ENCODE measurements at places on chromosomes 6 and 20.

GRCh38 chr20:36663031-36663430 lies 17.0 kb upstream of the SLA2 start:
- peaks cover 10% of the 10 kb centered on the region for H3K4me1 ChIP-seq
- H3K36me3 ChIP-seq, result peaks cover 10% of the 10 kb centered on the region
- DNase-seq, result no peak
- H3K27me3 ChIP-seq, result no peaks in the 10 kb centered on the region
- H3K4me3 ChIP-seq, result no peak overlapping the region

- no peak for DNase-seq
- H3K4me3 ChIP-seq, result no peak overlapping the region
- H3K27ac ChIP-seq, result no peak overlapping the region
- no peaks in the 10 kb centered on the region for H3K36me3 ChIP-seq
- no peaks in the 10 kb centered on the region for H3K4me1 ChIP-seq
- peaks cover 36% of the 10 kb centered on the region for H3K27me3 ChIP-seq
These were observed 37.0 kb upstream of the PKHD1 start for GRCh38 chr6:52124126-52125121.

DNA sequence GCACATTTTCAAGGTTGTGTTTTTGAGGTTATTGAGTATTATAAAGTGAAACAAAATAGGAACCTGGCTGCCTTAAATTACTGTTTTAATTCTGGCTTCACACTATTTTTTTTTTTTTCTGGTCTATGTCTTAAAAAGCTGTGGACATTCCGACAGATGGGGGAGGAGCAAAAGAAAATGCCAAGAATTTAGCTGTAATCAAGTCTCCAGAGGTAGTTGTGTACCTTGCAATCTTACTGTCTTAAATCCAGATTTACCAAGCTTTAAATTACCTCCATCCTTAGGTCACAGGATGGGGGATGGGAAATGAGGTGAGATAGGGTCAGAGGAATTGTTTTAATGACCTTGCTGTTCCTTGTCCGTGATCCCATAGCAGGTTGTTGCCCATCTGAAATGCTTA lies 182.8 kb downstream of the UTRN start:
- H3K27ac ChIP-seq, result peak overlapping the region; percentile 40
- no peak for DNase-seq
- peaks cover 30% of the 10 kb centered on the region for H3K36me3 ChIP-seq

DNA sequence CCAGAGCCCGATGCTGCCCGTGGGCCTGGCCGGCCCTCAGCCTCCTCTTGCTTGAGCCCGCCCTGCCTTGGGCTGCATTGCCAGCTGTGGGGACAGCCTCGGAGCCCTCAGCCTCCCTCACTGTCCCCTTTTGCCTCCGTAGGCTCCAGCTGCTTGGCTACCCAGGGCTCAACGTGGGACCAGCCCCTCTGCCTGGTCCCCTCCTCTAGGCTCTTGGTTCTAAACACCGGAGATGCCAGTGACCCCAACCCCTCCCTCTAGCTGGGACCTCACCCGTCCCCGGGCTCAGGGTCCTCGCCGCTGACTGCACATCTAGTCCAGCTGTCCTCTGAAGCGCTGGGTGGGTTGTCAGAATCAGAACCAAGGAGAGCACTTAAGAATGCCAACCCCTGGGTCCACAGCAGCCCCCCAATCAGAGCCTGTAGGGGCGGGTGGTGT lies 345.2 kb downstream of the ZFAND3 start:
- peaks cover 9% of the 10 kb centered on the region for H3K36me3 ChIP-seq
- H3K27ac ChIP-seq, result no peak overlapping the region
- no peaks in the 10 kb centered on the region for H3K27me3 ChIP-seq
- no peak overlapping the region for H3K4me3 ChIP-seq

DNA sequence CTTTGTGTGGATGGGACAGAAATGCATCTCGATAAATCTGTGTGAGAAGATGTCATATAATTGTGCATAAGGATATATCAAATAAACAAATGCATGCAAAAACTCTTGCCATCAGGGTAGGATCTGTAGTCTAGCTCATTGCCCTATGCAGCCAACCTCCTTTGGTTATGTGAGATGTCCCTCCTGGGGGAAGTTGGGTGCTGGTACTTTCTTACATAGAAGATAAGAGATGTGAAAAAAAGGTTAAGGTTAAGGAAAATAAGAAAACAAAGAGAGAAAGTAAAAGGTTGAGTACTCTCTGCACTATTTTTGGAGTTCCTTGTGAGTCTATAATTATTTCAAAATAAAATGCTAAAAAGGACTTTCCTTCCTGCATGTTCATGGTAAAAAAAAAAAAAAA lies 30.4 kb downstream of the ZDHHC14 start:
- H3K27ac ChIP-seq, result no peak overlapping the region
- no peak for DNase-seq
- no peak overlapping the region for H3K4me3 ChIP-seq

GRCh38 chr6:138774370-138774769 lies 801 bp downstream of the CCDC28A start:
- DNase-seq, result no peak
- H3K27me3 ChIP-seq, result no peaks in the 10 kb centered on the region
- peaks cover 2% of the 10 kb centered on the region for H3K36me3 ChIP-seq

- H3K36me3 ChIP-seq, result no peaks in the 10 kb centered on the region
- no peaks in the 10 kb centered on the region for H3K4me1 ChIP-seq
- no peaks in the 10 kb centered on the region for H3K27me3 ChIP-seq
- no peak for DNase-seq
These were observed 285.1 kb downstream of the CENPW start for GRCh38 chr6:126625019-126625418.

- no peak overlapping the region for H3K4me3 ChIP-seq
- no peak overlapping the region for H3K27ac ChIP-seq
- no peak for DNase-seq
These were observed 36.9 kb upstream of the RNF144B start for GRCh38 chr6:18350271-18350670.

DNA sequence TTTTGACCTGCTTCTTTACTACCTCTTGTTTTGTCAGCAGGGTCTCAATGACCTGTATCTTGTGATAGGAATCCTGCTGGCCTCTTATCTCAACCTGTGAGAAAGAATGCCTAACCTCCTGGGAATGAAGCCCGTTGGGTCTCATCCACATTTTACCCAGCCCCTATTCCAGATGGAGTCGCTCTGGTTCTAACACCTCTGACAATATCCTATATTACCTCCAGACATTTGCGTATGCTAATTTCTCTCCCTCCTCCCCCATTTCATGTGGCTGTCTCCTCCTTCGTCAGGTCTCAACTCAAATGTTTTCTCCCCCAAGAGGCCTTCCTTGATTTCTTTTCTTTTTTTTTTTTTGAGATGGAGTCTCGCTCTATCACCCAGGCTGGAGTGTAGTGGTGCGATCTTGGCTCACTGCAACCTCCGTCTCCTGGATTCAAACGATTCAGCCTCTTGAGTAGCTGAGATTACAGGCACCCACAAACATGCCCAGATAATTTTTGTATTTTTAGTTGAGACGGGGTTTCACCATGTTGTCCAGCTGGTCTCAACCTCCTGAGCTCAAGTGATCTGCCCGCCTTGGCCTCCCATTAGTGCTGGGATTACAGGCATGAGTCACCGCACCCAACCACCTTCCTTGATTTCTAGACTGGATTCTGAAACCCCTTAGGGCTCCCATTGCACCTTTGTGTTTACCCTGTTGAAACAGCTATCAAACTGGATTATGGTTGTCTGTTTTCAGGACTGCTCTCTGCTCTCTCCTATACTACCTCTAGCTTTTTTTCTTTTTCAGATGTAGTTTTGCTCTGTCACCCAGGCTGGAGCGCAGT lies 49.5 kb upstream of the B4GALT5 start:
- H3K4me3 ChIP-seq, result no peak overlapping the region
- DNase-seq, result no peak
- no peak overlapping the region for H3K27ac ChIP-seq
- peaks cover 3% of the 10 kb centered on the region for H3K4me1 ChIP-seq
- H3K36me3 ChIP-seq, result no peaks in the 10 kb centered on the region
- H3K27me3 ChIP-seq, result peaks cover 60% of the 10 kb centered on the region

DNA sequence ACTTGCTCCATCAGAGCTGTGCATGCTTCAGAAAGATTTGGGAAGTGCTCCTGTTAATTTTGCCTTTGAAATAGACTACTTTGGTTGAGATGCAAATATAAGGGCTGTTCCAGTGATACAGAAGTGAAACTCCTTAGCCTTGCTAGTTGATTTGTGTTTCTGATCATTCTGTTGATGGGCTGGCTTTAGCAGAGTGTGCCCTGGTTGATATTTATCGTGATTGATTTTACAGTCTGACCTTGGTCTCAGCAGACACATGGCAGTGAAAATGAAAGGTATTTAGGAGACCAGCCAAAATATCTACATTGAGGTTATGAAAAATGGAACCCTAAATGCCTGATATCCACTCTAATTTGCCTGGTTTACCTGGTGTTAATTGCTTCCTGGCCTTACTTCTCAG lies 122.1 kb upstream of the CEP162 start:
- no peaks in the 10 kb centered on the region for H3K27me3 ChIP-seq
- H3K27ac ChIP-seq, result no peak overlapping the region
- no peaks in the 10 kb centered on the region for H3K4me1 ChIP-seq
- DNase-seq, result no peak

GRCh38 chr6:158561321-158561884 lies 1.5 kb downstream of the TMEM181 start:
- H3K4me3 ChIP-seq, result peak overlapping the region; percentile 97
- H3K27me3 ChIP-seq, result no peaks in the 10 kb centered on the region
- H3K36me3 ChIP-seq, result peaks cover 28% of the 10 kb centered on the region
- no peak overlapping the region for H3K27ac ChIP-seq
- H3K4me1 ChIP-seq, result peaks cover 35% of the 10 kb centered on the region
- DNase-seq, result no peak

DNA sequence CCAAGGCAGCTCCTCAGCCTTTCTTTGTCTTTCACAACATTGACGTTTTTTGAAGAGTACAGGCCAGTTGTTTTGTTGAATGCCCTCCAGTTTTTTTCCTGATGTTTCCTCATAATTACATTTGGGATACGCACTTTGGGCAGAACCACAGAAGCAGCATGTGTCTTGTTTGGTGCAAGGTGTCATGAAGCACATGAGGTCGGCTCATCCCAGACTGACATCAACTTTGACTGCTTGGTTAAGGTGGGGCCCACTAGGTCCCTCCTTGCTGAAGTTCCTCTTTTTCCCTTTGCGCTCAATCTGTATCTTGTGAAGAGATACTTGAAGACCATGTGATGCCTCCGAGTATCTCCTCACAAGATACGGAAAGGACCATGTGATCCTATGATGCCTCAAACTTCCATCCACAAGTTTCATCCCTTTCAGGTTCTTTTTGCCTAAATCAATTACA lies 10.5 kb downstream of the SNAI1 start:
- peaks cover 7% of the 10 kb centered on the region for H3K4me1 ChIP-seq
- H3K4me3 ChIP-seq, result no peak overlapping the region
- no peaks in the 10 kb centered on the region for H3K36me3 ChIP-seq
- H3K27ac ChIP-seq, result no peak overlapping the region

DNA sequence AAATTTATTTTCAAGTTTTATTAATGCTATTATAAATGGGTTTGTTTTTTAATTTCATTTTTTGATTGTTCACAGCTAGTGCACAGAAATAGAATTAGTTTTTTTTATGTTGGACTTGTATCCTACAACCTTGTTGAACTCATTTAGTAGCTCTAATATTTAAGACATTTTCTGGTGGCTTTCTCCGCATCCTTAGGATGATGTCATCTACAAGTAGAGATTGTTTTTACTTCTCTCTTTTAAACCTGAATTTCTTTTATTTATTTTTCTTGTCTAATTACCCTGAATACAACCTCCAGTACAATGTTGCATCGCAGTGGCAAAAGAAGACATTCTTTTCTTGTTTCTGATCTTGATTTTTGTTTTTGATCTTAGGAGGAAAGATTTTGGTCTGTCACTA lies 142.6 kb upstream of the PRDM1 start:
- no peak for DNase-seq
- peaks cover 19% of the 10 kb centered on the region for H3K27me3 ChIP-seq
- H3K27ac ChIP-seq, result no peak overlapping the region
- H3K4me3 ChIP-seq, result no peak overlapping the region
- H3K4me1 ChIP-seq, result peaks cover 2% of the 10 kb centered on the region

DNA sequence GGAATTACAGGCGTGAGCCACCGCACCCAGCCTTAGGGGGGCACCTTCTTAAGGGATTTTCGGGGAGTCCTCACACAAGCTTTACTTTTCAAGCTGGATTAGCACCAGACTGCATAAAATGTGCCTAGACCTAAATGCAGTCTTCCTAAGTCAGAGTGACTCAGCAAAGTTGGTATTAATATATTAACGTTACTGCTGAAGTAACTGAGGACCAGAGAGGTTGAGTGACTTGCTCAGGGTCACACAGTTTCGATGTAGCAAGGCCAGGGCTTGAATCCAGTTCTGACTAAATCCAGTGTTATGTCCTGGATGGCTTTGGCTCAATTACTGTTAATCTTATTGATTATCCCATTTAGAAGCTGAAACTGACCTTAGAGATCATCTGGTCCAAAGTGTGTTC lies 13.4 kb downstream of the EDEM2 start:
- peaks cover 6% of the 10 kb centered on the region for H3K36me3 ChIP-seq
- no peak overlapping the region for H3K27ac ChIP-seq
- H3K4me1 ChIP-seq, result peaks cover 2% of the 10 kb centered on the region
- H3K4me3 ChIP-seq, result no peak overlapping the region
- no peak for DNase-seq

- DNase-seq, result no peak
- no peaks in the 10 kb centered on the region for H3K27me3 ChIP-seq
- peaks cover 3% of the 10 kb centered on the region for H3K36me3 ChIP-seq
- no peak overlapping the region for H3K27ac ChIP-seq
- H3K4me3 ChIP-seq, result no peak overlapping the region
These were observed 649.2 kb upstream of the FLRT3 start for GRCh38 chr20:14986656-14987055.

GRCh38 chr6:118284736-118285360 lies 263.2 kb upstream of the PLN start:
- peaks cover 19% of the 10 kb centered on the region for H3K27me3 ChIP-seq
- H3K4me3 ChIP-seq, result no peak overlapping the region
- H3K27ac ChIP-seq, result no peak overlapping the region
- H3K36me3 ChIP-seq, result no peaks in the 10 kb centered on the region

DNA sequence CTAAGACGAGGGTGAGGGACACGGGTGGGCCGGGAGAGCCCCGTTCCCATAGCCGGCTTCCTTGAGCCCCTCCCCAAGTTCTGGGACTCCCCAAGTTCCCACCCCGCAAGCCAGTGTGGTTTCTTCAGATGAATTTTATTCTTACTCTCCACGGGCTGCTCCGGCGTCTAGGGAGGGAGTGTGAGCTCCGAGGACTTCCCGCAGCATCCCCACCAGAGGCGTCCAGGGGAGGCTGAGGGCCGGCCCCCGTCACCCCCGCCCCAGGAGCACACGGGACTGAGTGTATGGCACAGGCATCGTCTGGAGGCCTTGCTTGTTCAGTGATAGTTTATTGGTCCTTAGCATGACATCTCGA lies 10.0 kb upstream of the SLC4A11 start:
- peaks cover 8% of the 10 kb centered on the region for H3K4me1 ChIP-seq
- DNase-seq, result no peak
- H3K27ac ChIP-seq, result no peak overlapping the region
- H3K4me3 ChIP-seq, result peak overlapping the region; percentile 37
- peaks cover 5% of the 10 kb centered on the region for H3K36me3 ChIP-seq
- H3K27me3 ChIP-seq, result peaks cover 45% of the 10 kb centered on the region

DNA sequence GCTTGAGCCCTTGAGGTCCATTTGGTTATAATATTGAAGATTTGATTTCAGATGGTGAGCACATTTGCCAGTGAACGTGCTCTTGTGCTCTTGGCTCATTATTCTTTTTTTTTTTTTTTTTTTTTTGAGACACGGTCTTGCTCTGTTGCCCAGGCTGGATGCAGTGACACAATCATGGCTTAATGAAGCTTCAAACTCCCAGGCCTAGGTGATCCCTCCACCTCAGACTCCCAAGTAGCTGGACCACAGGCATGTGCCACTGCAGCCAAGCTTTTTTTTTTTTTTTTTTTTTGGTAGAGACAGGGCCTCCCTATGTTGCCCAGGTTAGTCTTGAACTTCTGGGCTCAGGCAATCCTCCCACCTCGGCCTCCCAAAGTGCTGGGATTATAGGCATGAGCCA lies 176.2 kb downstream of the KLHL32 start:
- H3K27ac ChIP-seq, result no peak overlapping the region
- H3K36me3 ChIP-seq, result peaks cover 4% of the 10 kb centered on the region
- no peaks in the 10 kb centered on the region for H3K27me3 ChIP-seq
